ENCODE measurements at places on chromosomes 2 and 18. TPM values are rescaled to one million over a fixed set of nuclear protein-coding genes. Genes with fewer than 3 reads are reported as not detected.

The CCDC141 gene
- total RNA-seq, result not detected

The COL5A2 gene
- total RNA-seq, result 75.7 TPM

The AKAIN1 gene
- not detected for total RNA-seq

The LIMS3 gene
- not detected for total RNA-seq

The GATA6 gene
- 1.8 TPM for total RNA-seq

The DUSP28 gene
- total RNA-seq, result 5.5 TPM

The MC5R gene
- total RNA-seq, result not detected

The PTGR3 gene
- total RNA-seq, result 18.7 TPM

The C2orf81 gene
- total RNA-seq, result 3.0 TPM

The CXCR1 gene
- total RNA-seq, result not detected

Measured in A549 treated with Mapracorat at 1 μM for 4 hours (cell line).